ENCODE measurements at places on chromosomes 7 and 10.

GRCh38 chr10:94066411-94066810 lies 72.7 kb downstream of the PLCE1 start:
- DNase-seq = no peak

- DNase-seq = no peak
These were observed 75.3 kb upstream of the TAS2R16 start for GRCh38 chr7:123070702-123071286.

DNA sequence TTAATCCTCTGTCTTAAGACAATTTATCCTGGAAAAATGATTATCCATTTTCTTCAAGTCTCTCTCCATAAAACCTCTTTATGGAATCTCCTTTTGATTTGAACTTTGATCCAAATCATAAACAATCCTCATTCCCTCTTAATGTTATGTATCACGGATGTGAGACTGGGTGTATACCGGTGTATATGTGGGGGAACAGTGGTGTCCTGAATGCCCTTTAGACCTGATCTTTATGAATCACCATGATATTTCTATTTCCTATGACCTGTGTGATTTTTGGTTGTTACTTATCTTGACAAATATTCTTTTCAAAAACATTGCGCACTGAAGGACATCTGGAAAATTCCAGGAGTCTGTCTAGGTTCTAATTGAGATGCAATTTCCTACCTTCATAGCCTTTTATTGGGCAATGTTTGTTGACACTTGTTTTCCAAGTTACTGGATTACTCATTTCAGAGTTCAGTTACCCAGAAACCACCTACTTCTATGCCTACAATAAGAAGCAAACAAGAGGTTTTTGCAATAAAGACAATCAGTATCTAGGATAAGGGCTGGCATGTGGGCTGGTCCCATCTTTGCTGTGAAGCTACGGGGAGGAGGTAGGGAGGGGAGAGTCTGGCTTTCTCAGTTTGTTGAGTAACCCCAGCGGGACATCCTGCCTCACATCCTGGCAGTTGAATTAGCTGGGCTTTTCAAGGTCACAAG lies 190.4 kb downstream of the CTTNBP2 start:
- DNase-seq = no peak

GRCh38 chr10:62019013-62019684 lies 117.7 kb downstream of the ARID5B start:
- DNase-seq = no peak

- no peak for DNase-seq
These were observed 34.4 kb upstream of the SLC29A3 start for GRCh38 chr10:71284544-71285179.

- DNase-seq = no peak
These were observed 127.1 kb downstream of the CDK14 start for GRCh38 chr7:90723233-90723632.

DNA sequence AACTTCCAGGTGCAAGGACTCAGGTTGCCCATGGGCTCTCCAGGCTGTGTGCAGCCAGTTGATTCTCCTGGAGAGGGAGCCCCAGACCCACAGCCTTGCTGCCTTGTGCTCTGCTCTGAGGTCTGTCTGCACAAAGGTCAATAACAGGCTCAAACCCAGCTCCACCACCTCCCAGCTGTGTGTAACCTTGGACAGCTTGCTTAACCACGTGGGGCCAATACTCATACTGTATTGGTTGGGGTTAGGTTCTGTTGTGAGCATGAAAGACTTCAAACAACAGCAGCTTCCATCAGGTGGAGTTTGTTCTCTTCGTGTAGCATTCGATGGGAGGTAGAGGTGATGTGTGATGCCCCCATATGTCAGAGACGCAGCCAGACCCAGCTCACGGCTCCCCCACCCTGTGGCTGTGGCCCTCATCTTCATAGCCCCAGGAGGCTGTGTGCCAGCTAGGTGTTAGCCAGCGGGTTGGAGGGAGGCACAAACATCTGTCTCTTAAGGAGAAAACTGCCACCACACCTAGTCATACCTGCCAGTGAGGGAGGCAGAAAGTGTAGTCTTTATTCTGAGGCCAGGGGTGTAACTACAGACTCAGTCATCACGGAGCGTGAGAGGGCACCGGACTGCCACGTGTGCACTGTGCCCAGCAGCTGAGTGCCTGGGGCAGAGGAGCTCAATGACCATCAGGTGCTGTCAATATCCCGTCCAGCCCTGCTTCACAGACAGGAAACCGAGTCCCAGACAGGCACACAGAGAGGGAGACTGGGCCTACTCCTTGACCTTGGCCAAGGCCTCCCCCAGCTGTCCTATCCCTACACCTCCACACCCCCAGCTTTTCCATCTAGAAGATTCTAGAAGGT lies 8.1 kb upstream of the POLD2 start:
- no peak for DNase-seq

DNA sequence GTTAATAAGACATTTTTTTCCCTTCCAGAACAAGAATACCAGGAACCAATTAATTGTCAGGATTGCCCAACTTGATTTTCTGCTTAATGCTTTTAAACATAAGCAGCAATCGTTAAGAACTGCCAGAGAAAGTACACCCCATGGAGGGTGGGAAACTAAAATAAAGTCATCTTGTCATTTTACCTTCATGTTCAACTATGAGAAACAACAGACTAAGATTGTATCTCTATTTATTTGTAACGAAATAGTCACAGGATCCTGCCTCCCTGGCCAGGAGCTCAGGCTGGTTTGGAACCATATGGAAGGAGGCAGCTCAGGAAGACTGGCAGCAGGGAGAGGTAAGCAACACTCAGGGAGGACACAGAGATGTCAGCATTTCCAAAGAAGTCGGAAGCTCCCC lies 129.6 kb downstream of the TNS3 start:
- no peak for DNase-seq

DNA sequence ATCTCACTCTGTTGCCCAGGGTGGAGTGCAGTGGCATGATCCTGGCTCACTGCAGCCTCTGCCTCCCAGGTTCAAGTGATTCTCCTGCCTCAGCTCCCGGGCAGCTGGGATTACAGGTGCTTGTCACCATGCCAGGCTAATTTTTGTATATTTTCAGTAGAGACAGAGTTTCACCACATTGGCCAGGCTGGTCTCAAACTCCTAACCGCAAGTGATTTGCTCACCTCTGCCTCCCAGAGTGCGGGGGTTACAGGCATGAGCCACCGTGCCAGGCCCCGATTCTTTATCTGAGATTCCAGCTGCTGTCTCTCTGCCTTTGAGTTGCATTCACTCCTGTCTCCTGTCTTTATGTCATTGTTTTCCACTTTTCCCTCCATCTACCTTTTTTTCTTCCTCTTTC lies 168.7 kb downstream of the TMEM178B start:
- DNase-seq = no peak

DNA sequence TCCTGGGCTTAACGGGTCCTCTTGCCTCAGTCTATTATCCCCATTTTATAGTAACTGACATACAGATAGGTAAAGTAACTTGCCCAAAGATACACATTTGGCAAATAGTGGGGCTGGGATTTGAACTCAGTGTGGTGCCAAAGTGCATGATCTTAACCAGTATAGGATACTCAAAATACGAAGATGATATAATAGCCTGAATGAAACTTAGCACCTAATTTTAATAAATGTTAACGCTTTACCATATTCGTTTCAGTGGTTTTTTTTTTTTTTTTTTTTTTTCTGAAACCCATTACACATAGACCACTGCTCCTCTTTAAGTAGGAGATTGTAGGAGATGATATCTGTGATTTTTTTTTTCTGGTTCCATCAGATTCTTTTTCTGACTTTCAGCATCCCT lies 21.4 kb downstream of the ACTR3B start:
- DNase-seq = no peak

- no peak for DNase-seq
These were observed 44.6 kb downstream of the BMS1 start for GRCh38 chr10:42827201-42827600.

DNA sequence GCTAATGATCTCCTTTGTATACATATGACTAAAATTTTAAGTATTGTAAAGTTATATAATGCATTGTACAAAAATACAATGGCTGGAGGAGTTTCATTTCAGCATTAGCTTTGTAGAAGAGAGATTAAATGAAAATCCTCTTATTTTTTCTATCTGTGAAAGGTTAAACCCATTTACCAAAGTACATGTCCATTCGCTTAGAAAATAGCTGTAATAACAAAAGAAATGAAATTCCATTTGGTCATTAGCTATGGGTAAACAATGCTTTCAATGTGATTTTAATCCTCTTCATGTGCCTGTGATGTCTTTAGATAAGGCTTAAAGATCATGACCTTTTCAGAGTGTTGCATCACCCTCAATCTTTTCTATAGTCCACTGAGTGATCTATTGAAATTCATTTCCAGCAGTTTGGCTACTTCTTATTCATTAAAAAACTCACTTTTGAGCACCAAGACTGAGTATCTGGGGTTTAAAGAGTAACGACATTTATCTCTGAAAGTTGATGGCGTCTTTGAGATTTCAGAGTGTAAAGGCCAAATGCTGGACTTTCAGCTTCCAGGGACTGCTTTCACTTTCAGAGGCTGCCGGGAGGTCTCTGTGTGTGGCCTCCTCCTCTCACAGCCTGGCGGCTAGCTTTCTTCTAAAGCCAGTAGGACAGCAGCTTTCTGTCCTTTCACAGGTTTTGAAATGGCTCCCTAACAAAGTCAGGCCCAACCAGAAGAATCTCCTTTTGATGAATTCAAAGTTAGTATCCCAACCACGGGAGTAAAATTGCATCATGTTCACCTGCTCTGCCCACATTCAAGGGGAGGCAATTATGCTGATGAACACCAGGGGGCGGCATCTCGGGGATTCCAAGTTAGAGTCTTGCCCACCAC lies 701.4 kb upstream of the COBL start:
- DNase-seq = no peak

- DNase-seq = no peak
These were observed 679.6 kb downstream of the PARD3 start for GRCh38 chr10:34135515-34135914.

DNA sequence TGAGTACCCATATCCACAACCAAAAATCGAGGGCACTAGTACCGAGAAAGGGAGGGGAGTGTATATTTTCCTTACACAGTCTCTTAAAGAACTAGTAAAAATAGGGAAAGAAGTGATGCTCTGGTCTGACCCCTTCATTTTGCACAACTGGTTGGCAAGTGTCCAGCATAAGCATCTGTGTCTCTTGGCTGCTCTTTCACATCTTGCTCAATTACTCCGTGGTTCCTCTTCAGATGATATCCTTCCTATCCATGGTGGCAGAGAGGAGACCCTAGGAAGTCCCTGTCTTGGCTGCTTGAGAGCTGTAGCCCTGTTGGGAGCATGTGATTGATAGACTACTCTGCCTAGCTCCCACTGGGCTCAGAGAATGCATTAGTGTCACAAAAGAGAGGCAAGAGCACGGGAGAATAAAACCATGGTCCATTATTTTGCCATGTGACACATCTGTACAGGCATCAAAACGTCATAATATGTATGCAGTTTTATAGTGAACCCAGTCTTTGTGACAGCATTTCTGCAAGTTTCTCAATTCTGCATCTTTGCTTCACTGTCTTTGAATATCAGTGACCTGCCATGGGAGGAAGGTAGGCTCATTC lies 111.8 kb upstream of the ANKRD1 start:
- no peak for DNase-seq

DNA sequence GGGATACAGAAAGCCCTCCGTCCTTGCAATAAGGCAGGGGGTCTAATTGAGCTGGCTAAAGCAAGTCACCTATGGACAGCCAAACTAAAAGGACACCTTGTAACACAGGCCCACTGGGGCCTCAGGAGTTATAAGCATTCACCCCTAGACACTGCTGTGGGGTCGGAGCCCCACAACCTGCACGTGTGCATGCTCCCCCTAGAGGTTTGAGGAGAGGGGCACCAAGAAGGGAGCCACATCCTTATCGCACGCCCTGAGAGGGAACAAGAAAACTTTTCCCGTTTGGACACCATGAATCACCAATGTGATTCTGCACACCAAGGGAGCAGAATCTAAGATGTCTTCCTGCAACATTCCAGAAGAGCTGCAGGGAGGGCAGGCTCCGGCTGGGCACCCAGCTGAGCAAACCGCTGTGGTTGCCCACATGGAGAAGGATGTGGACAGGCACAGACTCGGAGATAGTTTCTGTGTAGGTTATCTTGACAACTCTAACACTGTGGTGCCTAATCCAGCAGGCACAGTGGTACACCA lies 17.7 kb upstream of the TARP start:
- no peak for DNase-seq

- no peak for DNase-seq
These were observed 250.4 kb upstream of the TCERG1L start for GRCh38 chr10:131561897-131562296.

DNA sequence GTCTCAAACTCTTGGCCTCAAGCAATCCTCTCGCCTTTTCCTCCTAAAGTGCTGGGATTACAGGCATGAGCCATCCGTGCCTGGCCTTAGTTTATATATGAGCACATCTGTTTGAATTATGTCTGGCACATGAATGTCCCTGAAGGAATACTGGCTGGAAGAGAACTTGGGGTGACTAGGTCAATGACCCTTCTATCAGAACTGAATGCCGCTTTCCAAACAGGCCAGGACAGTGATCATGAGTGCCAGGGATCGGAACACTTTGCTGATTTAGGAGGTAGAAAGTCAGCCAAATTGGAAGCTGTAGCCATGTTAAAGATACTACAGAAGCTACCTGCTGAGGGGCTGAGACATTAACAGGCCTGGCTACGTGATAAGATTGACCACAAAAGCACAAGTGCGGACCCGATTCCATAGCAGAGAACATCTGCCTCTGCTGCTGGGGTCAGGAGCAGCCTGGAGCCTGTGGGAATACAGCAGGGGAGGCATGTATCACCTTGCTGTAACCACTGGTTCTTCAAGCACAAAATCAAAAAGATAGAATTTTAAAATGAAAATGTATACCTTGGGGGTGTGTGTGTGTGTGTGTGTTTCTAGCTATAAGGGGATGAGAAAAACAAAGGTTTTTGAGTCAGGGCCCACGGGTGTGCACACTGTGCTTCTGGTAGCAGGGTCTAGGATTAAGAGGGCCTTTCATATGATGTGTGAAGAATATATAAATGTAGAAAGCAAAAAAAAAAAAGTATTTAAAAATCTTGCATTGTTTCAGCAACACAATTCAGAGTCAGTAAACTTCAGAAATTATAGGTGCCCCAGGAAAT lies 293.7 kb downstream of the BBS9 start:
- no peak for DNase-seq

- DNase-seq = no peak
These were observed 16.0 kb downstream of the TET1 start for GRCh38 chr10:68576118-68576517.

DNA sequence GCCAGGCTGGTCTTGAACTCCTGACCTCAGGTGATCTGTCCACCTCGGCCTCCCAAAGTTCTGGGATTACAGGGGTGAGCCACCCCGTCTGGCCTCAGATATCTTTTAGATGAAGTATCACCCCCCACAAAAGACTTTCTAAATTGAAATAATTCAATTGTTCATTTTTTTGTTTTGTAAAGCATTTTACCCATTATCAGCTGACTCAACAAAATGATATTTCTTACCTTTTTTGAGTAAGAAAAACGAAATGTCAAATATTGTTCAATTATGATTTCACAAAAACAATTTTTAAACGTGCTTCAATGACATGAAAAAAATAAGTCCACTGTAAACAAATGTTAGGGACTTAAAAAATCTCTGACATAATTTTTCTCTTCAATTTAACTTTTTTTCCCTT lies 822 bp upstream of the PRPF18 start:
- no peak for DNase-seq

All from cortex of kidney (tissue), 1 donor.